ENCODE measurements at places on chromosomes 7 and 10. TPM values are rescaled to one million over a fixed set of nuclear protein-coding genes. Genes with fewer than 3 reads are reported as not detected.

Gene PTF1A
- total RNA-seq = not detected

Gene ELFN1
- total RNA-seq = 1.5 TPM

Gene AKR1C4
- not detected for total RNA-seq

Gene UCMA
- total RNA-seq = not detected

Gene SEC31B
- total RNA-seq = 2.8 TPM

Gene SH3PXD2A
- 24.9 TPM for total RNA-seq

Gene CXCL12
- 9.5 TPM for total RNA-seq

Gene CRPPA
- total RNA-seq = 2.0 TPM

Gene POLD2
- 44.6 TPM for total RNA-seq

Gene OPN1SW
- not detected for total RNA-seq

Gene CDHR1
- total RNA-seq = 1.3 TPM

Gene CEP55
- 18.4 TPM for total RNA-seq

Gene ZPBP
- total RNA-seq = not detected

Gene ARHGEF35
- total RNA-seq = not detected

Gene WDR86
- 1.5 TPM for total RNA-seq

Gene PRSS1
- not detected for total RNA-seq

Gene PTPRZ1
- total RNA-seq = not detected

Gene WIPF3
- total RNA-seq = not detected
